ENCODE measurements at places on chromosomes 3 and 15.

- DNase-seq, result no peak
Observed at GRCh38 chr3:112774293-112774926, 72.3 kb downstream of the CD200R1L start.

- no peak for DNase-seq
Observed at GRCh38 chr3:94587291-94587690, 524.4 kb downstream of the NSUN3 start.

GRCh38 chr3:78285032-78285728 is 1245.3 kb downstream of the ROBO2 start:
- no peak for DNase-seq

GRCh38 chr3:179196098-179196497 is 47.9 kb downstream of the PIK3CA start:
- DNase-seq, result no peak

GRCh38 chr15:55696221-55696620 is 46.7 kb downstream of the PRTG start:
- no peak for DNase-seq

DNA sequence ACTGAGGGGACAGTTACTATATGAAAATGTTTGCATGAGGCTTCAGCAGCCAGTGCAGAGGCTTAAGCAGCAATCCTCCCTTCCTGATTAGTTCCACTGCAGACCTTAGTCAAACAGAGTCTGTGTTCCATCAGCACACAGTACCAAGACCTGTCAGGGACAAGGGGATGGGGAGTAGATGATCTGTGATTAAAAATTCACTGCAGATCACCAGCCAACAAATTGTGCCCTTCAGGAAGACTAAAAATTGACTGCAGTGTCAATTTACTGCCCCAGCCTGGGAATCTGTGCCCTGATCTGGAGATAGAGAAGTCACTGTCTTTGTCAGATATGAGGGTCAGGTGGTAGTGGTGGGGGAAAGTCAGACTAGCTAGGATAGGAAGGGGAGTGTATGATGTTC is 13.8 kb upstream of the NMNAT3 start:
- DNase-seq, result no peak

GRCh38 chr15:77417602-77418001 is 2.3 kb downstream of the PEAK1 start:
- no peak for DNase-seq

- DNase-seq, result peak; percentile 92
Observed at GRCh38 chr3:143971359-143972154, at the start of gene DIPK2A. DIPK2A (plus strand) TSS chr3:143971823; CDS start chr3:143972333, 510 bp downstream.

GRCh38 chr15:89442671-89443307 is 53.6 kb downstream of the RHCG start:
- DNase-seq, result no peak

DNA sequence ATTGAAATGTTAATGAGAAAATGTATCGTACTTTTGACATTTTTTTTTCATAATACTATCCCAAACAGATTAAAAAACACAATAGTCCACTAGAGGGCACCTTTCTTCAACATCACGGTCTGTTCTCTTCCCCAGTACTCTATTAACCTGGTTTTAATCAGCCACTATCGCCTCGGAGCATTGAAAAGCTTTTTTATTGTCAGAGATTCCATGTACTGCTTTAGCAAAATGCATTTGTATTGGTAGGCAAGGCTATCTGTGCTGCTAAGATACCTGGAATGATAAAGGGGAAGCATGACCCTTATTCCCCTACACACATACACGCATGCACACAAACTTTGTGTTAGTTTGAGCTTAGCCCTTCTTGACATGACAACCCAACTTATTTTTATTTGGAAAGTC is 160.1 kb upstream of the IL12A start:
- DNase-seq, result no peak

- DNase-seq, result no peak
Observed at GRCh38 chr3:83320726-83321125, 1559.3 kb upstream of the GBE1 start.

GRCh38 chr3:59880717-59881116 is 830.9 kb upstream of the CFAP20DC start:
- DNase-seq, result no peak

- no peak for DNase-seq
Observed at GRCh38 chr15:26144836-26145235, 281.7 kb upstream of the ATP10A start.

- no peak for DNase-seq
Observed at GRCh38 chr3:65591313-65591712, 447.4 kb downstream of the MAGI1 start.

DNA sequence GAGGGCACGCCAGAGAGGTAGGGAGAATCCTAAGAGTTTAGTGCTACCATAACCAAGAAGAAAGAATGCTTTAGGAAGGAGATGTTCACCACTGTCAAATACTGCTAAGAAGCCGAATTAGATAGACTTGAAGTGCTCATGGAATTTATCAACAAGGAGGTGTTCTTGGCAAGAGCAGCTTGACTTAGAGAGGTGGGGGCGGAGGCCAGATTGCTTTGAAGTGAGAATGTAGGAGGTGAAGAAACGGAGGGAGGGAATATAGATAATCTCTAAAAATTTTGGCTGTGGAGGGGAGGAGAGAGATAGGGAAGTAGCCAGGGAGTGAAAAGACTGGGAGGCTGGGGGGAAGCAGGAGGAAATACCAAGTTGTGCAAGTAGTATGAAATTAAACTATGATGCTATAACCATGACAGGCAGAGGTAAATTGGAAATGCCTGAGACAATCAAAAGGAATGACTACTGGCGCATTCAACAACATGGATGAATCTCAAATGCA is 35.5 kb downstream of the GADL1 start:
- DNase-seq, result no peak

DNA sequence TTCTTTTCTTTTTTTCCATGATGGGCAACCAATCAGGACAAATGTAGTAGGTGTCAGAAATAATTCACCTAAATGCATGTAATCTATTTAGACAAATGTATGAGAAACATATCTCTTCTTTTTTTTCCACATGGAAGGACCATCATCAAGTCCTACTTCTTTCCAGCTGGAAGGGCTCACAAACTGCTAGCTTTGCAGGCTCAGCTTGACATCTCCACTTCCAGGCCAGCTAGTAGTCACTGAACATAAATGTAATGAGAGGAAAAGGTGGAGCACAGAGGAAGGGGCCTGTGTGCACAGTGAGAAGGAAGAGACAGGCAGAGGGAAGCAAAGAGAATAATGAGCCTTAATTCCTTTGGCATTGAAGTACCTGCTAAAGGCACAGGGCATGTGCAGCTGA is 504.9 kb downstream of the MCTP2 start:
- DNase-seq, result no peak

DNA sequence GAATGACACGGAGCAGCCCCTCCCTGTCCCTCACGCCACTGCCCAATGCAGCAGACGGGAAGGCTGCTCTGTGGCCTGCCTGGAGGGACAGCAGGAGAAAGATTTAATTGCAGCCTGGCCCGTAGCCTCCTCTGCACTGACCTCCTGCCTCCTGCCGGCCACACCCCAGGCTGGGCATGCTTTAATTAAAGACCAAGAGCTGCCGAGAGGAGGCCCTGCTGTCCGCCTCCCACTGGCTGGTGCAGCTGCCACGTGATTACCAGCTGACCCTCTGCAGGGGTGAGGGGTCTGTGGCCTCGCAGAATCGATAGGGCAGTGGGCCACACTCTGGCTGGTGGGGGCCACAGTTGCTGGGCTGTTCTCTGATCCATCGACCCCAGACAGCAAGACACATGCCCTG is 100.2 kb upstream of the PRR23E start:
- DNase-seq, result no peak

GRCh38 chr3:10364806-10365205 is 43.9 kb upstream of the SEC13 start:
- DNase-seq, result no peak

DNA sequence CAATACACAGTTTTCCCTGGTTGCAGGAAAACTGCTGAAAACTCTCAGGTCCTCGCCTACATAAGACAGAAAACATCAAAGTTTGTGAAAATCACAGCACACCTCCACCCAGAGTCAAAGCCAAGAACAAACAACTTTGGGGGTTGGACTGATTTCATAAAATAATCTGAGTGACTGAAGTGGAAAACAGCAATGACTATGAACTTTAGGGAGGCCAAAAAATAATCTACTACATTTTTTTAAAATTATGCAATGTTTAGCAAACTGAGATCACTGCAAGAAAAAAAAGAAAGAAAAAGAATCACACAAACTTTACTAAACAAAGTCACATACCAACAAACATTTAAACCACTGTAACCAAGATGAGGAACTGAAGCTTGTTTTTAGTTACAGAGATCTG is 15.9 kb upstream of the FOXP1 start:
- no peak for DNase-seq

- no peak for DNase-seq
Observed at GRCh38 chr3:129282727-129283327, 4.2 kb downstream of the HMCES start.

DNA sequence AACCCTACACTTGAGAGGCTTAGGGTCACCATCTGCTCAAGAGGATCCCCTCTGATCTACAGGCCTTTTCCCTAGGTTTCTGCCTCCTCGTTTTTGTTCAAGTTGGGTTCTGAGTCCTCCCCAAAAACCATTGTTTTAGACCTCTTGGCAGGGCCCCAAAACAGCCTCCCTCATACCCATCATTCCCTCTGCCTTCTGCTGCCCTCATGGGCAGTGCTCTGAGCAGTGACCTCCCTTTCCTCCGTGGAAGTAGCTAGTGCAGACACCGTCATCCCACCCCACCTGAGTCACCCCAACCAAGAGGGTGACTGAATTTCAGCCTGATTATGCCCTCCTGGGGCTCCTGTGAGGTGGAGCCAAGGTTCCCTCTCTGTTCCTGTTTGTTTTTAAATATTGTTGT is 92.0 kb downstream of the RBPMS2 start:
- DNase-seq, result no peak

- DNase-seq, result no peak
Observed at GRCh38 chr3:127747751-127748521, 74.4 kb downstream of the MGLL start.

GRCh38 chr3:99755831-99756230 is 61.8 kb upstream of the CMSS1 start:
- no peak for DNase-seq

DNA sequence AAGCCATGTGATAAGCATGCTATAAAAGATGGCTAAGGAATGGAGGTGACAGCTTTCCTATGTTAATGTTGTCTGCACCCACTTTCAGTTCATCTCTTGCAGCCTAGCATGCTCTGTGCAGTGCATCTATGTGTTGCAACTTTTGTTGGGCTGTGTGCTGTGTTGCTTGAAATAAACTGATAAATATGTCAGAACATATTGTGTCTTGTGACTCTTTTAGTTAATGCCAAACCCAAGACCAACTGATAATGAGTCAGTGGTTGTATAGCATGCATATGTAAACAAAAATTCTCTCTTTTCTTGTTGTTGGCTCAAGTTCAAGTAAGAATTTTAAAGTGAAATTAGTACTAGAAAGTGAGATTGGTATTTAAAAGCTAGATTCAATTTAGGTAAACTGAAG is 37.0 kb upstream of the SCN10A start:
- DNase-seq, result no peak

DNA sequence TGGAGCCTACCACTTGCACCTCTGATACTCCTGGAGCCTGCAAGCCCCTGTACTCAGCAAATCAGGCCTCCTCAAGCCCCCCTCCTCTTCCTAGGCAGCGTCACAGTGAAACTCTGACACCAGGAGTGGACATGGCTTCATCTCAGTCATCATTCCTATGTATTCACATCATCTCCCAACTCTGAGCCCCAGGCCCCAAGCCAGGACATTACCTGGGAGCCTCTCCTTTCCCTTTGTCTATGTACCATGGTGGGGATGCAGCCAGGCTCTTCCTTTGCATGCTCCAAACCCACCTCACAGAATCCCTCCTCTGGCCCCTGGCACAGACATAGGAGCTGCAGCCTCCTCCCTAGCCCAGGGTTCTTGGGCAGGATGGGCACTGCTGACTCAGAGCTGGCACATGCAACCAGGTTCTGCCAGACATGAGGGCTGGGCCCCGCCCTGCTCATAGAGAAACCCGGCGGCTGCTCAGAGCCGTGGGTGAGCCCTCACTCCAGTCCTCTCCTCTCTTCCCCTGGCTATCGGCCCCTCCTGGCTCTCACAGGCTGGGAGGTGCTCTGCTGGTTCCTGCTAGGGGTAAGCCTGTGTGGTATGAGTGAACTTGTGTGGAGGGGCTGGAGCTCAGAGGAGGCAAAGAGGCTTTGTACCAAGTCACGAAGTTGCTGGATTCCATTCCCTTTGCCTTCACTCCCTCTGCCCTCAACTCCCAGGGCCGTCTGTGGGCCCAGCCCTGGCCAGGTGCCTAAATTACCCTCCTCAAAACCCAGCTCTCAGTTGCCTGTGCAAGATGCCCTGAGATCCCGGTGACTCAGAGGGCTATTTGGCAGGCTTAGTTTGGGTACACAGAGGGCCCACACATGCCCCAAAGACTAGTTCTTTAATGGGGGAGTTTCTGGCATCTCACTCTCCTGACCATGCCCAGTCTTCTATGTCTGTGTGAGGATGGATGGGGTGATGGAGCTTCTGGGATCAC is 1.9 kb upstream of the PLCD1 start:
- peak; percentile 45 for DNase-seq

DNA sequence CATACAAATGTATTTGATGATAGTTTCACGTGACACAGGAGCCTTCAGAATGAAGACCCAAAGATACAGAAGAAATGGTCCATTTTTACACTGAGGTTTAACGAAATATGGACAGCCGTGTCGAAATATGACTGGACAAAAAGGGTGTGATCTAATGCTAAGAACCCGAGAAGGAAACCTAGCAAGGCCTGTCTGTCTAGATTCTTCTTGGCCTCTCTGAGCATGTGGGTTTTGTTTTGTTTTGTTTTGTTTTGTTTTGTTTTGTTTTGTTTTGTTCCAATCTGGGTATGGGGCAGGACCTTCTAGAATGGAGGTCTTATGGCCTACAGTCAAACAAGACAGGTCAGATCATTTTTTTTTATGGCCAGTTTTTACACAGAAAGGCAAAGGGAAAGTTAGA is 242.7 kb upstream of the STT3B start:
- DNase-seq, result no peak

DNA sequence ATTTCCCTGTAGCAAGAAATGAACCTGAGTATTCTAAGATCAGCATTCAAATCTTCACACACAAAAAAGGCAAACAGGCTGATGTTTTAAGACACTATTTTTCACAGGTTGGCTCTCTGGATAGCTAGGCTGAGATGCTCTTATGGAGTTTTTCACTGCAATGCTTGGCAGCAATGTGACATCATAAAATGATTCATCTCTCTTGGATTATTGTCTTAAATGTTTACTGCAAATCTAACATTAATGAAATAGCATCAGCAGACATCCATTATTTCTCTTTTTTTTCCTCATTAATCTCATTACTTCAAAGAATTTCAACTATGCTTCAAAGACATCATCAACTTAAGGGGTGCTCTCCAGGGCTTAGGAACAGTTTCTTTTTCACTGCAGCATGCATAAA is 23.6 kb upstream of the SSUH2 start:
- DNase-seq, result no peak

- DNase-seq, result no peak
Observed at GRCh38 chr15:80106051-80106450, 46.6 kb downstream of the ZFAND6 start.

DNA sequence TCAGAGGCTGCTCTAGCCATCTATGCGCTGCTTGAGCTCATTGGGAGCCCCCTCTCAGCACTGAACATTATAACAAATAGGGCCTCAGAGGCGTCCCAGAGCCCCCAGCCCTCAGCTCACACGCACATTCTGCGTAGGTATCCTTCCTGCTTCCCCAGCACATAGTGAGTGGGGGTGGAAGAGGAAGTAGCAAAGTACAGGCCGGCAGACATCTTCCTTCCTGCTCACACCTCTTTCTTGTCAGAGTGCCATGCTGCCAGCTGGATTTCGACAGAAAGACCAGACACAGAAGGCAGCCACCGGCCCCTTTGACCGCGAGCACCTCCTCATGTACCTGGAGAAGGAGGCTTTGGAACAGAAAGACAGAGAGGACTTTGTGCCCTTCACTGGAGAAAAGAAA is 16.6 kb downstream of the TMOD2 start:
- DNase-seq, result no peak

- no peak for DNase-seq
Observed at GRCh38 chr15:63564093-63564492, 33.1 kb upstream of the FBXL22 start.
